ENCODE measurements at places on chromosomes 11 and 22.
A peak's percentile ranks its signal among the peaks of the same experiment; 100 is the strongest.

DNA sequence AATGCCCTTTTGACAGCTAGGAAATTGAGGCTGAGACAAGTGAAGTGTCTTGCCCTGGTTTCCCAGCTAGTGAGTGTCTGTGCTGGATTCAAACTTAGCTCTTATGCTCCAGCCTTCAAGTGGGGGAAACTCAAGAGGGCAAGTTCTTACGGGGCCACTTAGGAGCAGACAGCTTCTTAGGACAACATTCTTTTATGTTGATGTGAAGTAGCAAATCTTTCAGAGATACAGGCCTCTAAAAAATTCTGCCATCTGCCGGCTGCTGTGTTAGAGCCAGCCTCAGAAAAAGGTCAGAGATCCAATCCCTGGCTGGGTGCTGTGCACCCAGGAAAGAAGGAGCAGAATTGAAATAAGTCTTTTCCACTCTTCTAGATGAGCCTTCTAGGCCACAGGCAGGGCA lies 26.6 kb downstream of the TIMP3 start:
- DNase-seq, result no peak

DNA sequence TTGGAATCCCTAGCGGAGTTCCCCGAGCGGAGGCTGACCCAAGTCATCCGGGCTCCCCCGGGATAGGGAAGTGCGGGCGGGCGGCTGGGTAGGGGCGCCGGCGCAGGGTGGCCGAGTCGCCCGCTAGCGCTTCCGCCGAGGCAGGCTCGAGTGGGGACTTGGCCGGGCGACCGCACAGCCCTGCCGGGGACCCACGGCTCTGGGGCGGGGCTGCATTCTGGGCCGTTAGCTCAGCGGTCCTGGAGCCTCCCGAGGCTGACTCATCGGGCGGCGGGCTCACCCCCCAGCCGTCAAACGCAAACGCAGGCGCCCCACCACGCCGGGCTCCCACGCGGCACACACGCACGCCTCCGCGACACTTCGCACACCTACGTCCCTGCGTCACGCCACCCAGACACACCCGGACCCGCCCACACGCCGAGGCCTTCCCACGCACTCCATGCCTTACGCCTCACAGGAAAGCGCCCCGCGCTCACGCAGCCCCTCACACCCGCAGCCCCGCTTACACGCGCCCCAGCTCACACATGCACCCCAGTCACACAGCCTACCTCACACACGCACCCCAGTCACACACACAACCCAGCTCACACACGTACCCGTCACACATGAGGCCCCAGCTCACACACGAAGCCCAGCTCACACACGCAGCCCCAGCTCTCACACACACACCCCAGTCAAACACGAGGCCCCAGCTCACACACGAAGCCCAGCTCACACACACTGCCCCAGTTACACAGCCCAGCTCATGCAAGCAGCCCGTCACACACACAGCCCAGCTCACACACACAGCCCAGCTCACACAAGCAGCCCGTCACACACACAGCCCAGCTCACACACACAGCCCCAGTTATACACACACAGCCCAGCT lies 1.2 kb downstream of the PHLDB1 start:
- peak; percentile 87 for DNase-seq

- DNase-seq, result no peak
These were observed 33.0 kb downstream of the LRRC10B start for GRCh38 chr11:61541598-61541997.

GRCh38 chr11:16310943-16311342 lies 45.4 kb downstream of the SOX6 start:
- DNase-seq, result no peak

GRCh38 chr11:67117672-67118180 lies 1.3 kb upstream of the KDM2A start:
- DNase-seq, result peak; percentile 40

DNA sequence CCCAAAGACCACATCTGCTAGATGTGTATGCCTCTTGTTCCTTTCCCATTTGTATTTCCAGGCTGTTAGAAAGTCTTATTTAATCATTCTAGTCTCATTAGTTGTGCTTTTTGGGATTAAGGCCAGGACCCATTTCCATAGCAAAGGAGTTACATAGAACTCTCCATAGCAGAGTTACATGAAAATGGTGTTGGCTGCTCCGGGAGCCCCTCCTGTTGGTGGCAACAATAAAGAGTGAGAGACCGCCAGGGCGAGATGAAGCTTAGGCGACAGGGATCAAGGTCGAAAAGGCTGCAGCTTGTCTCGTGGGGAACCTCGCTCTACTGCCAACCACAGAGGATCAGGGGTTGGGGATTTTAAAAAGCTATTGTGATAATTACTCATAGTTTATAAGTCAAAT lies 58.3 kb downstream of the GRIK4 start:
- no peak for DNase-seq

GRCh38 chr11:74248469-74248868 lies 63.0 kb downstream of the P4HA3 start:
- no peak for DNase-seq

DNA sequence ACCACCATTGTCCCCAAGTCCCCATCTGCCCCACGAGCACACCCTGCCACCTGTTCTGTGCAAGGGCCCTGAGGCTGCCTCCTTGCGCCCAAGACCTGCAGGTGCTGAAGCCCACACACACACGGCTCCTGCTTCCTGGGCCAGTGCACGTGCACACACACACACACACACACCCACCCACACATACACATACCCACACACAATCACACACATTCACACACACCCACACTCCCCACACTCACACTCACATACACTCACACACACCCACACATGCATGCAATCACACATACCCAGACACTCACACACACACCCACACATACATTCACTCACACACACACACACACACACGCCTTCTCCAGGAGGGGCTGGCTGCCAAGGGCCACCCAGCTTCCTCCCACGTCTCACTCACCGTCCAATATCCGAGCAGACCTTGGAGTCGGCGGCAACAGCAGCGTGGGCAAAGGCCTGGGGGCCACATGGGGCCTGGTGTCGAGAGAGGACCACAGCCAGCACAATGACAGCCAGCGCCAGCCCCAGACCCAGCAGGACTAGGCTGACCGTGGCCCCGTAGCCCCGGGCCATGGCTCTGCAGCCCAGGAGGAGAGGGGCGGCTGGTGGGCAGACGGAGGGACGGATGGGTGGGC lies 616 bp downstream of the GGT5 start:
- peak; percentile 21 for DNase-seq

DNA sequence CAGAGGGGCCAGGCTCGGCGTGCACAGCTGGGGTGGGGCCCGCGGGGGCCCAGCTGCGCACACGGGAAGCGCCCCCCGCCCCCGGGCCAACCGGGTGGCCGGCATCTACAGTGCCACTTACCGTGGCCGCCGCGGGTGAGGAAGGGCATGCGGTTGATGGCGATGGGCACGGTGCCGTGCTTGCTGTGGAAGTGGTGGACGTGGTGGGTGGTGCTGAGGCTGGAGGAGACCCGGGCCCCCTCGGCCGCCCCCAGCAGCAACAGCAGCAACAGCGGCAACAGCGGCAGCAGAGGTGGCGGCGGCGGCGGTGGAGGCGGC lies 51.4 kb downstream of the SLC22A12 start:
- DNase-seq, result no peak

DNA sequence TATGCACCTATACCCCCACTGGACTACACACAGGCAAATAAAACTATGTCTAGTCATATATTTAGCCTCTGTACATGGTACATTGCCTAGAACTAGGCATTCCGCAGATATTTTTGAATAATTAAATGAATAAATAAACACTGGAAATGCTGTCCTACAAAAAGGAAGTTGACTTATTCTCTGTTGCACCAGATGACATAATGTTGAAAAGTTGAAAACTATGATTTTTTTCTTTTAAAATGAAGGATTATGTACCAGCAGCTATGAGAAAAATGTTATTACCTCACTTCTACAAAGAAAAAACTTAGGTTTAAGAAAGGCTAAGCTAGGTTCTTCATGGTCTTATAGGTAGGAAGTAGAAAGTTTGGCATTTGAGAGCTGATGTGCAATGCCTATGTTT lies 856.6 kb downstream of the METTL15 start:
- DNase-seq, result no peak

DNA sequence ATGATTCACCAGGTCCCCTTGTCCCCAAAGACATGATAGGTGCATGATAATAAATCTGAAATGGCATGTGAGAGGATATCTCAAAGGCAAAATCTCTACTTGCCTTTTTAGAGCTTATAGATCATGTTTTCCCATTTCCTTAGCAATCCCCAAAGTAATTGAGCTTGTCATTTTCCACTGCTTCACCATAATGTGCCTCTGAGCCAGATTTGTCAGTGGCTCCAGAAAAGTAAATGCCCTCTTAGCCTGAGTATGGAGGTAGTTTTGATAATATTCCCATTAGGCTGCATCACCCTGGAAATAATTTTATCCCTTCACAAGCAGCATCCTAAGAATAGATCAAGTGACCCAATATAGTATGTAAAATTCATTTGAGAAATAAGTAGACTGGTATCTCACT lies 36.7 kb upstream of the ADSL start:
- no peak for DNase-seq

DNA sequence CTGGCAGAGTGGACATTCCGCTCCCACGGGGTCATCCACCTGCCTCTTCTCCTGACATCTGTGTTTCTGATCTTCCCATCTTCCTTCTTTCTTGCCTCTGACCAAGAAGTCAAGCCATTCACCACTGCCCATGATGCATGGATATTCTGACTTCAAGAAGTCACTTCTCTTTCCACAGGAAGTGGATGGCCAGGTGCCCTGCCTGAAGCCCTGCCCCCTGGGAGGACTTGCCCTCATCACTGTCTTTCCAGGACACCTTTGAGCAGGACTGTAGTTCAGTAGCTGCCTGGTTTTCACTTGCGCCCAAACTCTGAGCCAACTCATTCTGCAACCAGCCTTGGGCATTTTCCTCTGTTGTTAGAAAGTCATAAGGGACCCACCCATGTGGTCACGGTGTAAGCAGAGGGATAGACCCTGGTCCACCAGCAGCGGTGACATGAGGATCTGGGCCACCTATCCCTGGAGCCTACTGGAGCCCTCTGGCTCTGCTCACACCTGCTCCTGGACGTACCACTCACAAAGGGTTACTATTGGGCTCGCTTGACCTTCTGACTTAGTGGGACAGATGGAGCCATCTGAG lies 6.9 kb downstream of the CYTH4 start:
- DNase-seq, result no peak

DNA sequence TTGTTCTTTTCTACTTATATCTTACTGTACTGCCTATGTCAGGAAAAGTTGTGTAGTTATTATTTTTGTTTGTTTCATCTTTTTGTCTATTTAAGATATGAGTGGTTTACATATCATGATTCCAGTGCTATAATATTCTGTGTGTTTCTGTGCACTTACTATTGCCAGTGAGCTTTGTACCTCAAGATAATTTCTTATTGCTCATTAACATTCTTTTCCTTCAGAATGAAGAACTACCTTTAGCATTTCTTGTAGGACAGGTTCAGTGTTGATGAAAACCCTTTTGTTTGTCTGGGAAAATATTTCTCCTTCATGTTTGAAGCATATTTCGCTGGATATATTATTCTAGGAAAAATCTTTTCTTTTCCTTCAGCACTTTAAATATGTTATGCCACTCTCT lies 452.7 kb upstream of the FAT3 start:
- no peak for DNase-seq

DNA sequence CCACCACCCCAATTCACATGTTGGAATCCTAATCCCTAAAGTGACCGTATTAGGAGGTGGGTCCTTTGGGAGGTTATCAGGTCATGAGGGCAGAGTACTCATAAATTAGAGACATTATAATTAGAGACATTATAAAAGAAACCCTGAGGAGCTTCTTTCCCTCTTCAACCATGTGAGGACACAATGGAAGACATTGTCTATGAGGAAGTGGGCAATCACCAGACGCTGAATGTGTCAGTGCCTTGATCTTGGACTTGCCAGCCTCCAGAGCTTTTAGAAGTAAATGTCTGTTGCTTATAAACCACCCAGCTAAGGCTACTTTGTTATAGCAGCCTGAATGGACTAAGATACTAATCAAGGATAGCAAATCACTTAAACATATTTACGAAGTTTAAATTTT lies 14.8 kb downstream of the GAB2 start:
- no peak for DNase-seq

- DNase-seq, result no peak
These were observed 14.1 kb downstream of the SPATA19 start for GRCh38 chr11:133830931-133831907.

DNA sequence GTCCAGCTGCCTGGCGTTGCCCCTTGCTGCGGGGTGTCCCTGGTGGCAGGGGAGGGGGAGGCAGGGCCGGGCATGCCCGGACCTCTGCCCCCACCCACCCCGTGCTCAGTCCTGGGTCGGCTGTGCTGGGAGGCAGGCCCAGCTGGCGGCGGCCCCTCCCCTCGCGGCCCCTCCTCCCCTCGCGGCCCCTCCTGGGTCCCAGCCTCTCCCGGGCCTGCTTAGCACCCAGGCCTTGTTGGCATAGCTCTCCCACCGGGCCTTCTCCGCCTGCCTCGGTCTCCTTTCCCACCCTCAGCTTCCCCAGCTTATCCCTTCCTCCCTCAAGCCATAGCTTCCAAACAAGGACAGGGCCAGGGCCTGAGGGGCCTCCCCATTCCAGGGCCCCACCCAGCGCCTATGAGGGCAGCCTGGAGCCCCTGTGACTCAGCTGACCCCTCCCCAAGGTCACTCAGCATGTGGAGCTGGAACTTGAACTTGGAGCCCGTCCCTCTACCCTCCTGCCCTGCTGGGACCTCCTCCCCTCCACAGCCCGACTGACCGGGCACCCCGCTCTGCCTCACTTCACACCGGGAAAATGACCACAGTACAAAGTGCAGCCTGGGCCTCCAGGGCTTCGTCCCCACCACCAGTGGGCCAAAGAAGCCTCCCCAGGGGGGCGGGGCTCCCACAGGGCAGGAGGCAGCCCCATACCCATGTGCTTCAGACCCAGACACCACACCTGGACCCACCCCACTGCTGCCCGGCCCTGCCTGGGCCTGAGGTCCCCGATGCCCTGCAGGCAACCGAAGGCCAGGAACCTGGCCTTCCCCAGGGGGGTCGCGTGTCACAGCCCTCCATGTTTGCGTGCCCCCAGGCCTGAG lies 1.2 kb downstream of the EPS8L2 start:
- DNase-seq, result no peak

Data from T-helper 2 cell (primary cell).